ENCODE measurements at places on chromosomes 7 and 10.

- DNase-seq: peak; percentile 16
These were observed 10.4 kb downstream of the STMP1 start for GRCh38 chr7:135672560-135673359.

DNA sequence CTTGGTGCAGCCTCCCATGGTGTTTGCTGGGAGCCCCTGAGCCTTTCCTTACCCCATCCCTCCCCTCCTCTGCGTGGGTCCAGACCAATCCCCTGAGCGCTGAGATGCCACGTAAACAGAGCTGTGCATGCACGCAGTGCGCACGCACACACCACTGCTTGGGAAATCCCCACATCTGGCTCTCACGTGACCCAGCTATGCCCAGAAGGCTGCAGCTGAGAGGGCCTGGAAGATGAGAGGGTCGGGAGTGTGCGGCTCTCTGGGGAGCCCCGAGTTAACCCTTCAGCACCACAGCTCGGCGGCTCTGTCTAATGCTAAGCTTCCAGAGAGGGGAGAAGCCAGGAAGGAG lies 177.2 kb downstream of the SH3PXD2A start:
- no peak for DNase-seq

DNA sequence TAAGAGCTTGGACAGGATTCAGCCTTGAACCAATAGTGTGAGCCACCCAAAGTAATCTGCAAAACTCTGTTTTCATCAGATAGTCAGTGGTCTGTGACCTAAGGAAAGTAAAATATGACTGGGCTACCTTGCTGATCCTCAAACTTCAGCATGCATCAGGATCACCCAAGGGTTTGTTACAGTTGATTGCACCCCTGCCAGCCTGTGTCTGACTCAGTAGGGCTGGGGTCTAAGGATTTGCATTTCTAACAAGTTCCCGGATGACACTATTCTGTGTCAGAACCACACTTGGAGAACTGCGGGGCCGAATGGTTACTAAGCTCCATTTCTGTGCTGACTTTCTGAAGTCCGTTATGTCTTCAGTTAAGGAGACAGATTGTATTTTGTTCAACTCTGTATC lies 40.6 kb upstream of the TSPAN13 start:
- no peak for DNase-seq

GRCh38 chr10:52442576-52442975 lies 128.5 kb downstream of the DKK1 start:
- no peak for DNase-seq

DNA sequence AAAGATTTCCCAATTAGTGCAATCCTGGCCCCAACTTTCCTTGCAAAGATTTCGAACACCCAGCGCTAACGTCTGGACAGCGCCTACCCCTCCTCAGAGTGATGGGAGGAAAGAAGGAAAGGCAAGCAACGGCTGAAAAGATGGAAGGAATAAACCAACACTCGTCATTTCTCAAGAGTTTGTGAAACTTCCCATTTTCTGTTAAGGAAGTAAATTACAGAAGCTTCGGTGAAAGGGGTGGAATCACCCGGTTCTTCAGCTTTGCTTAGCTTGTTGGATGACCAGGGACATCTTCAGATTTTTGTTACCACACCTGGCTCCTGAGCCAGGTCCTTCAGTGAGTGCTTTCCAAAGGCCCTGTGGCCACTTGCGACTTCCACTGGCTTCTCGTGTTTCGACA lies 313.1 kb downstream of the SKIDA1 start:
- no peak for DNase-seq

GRCh38 chr7:124032369-124033094 lies at the start of gene TMEM229A:
TMEM229A (minus strand) TSS chr7:124033067; CDS start chr7:124033003, 64 bp downstream.
- DNase-seq: no peak

Measured in T47D (cell line).